Fibroblast of skin of scalp (primary cell): ENCODE measurements at places on chromosomes 6 and 20.

- no peak for DNase-seq
These were observed 54.0 kb upstream of the REV3L start for GRCh38 chr6:111536910-111537527.

- DNase-seq = no peak
These were observed 72.1 kb upstream of the EPB41L1 start for GRCh38 chr20:36082315-36082915.

DNA sequence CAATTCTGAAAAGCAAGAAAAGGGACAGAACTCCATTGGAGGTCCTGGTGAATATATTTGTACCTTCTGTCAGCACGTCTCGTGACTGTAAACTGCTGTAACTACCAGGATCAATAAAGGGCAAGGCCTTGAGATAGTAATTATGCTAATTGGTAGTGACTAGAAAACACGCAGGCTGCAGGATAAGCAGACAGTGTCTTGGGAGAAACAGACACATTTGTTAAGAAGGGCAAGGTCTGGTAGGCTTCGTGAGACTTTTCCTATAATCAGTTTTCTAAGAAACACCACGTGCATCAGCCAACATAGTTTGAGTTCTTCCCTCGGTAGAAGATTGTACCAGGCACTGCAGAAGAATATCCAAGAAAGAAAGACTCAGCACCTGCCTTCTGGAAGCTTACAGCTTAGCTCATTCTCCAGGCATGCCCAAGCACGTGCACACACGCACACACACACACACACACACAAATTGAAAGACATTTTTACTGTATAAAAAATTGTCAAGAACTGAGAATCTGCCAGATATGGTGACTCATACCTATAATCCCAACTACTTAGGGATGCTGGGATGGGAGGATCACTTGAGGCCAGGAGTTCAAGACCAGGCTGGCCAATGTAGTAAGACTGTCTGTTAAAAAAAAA is 167.0 kb upstream of the SASH1 start:
- DNase-seq = peak; percentile 66

- no peak for DNase-seq
These were observed 140.3 kb downstream of the DLL1 start for GRCh38 chr6:170150590-170150945.

DNA sequence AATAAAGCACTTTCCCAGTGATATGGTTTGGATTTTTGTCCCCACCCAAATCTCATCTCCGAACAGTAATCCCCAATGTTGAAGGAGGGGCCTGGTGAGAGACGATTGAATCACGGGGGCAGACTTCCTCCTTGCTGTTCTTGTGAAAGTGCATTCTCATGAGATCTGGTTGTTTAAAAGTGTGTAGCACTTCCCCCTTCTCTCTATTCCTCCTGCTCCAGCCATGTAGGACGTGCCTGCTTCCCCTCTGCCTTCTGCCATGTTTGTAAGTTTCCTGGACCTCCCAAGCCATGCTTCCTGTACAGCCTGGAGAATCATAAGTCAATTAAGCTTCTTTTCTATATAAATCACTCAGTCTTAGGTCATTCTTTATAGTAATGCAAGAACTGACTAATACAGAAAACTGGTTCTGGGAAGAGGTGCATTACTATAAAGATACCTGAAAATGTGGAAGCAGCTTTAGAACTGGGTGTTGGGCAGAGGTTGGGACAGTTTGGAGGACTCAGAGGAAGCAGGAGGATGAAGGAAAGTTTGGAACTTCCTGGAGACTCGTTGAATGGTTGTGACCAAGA is 7.4 kb downstream of the EPM2A start:
- no peak for DNase-seq

GRCh38 chr20:51482836-51483473 is 59.6 kb downstream of the NFATC2 start:
- no peak for DNase-seq

DNA sequence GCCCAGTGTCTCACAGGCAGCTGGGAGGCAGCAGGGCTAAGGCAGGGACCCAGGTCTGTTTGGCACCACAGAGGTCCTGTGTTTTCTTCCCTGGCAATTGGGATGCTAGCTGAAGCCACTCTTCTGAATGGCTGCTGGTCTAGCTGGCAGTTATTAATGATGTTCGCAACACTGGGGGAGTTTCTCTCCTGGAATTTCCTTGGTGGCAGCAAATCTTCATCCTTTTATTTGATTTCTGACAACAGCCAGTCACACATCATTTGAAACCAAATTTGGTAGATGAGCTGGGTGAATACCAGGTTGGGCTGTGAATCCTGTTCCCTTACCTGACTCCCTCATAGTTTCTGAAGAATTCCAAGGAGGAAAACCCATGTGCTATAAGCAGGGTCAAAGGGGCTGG is 40.8 kb upstream of the SLC4A11 start:
- DNase-seq = no peak

DNA sequence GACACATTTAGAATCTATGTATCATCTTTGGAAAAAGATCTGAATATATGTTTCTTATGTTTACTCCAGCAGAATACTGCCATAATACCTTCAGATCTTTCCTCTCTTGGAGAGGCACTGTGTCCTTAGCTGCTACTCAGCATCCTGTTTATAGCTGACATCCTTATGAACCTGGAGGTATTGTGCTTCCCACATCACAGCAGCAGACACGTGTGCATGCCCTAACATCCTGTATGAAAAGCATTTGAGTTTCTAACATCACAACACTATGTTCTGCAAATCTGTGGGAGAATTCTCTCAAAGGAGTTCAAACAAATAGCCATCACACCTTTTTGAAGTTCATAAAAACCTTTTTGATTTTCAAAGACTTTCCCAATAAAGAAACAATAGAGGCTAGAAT is 216.0 kb downstream of the GJA1 start:
- no peak for DNase-seq

DNA sequence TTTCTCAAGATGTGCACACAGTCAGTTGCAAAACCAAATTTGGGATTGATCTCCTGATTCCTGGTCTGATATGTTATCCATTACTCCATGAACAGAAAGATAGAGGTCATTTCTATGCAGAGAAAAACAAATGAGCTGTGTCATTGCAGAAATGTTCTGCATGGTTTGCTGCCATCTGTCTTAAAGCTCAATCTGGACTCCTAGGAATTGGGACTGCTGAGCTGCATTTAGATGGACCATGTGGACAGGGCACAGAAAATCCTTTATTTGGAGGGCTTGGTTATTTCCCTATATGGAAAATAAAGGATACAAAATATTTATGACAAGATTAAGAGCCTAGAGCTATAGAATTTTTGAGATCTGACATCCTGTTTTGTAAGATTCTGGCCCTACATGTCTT is 91.3 kb downstream of the ADGRB3 start:
- DNase-seq = no peak

DNA sequence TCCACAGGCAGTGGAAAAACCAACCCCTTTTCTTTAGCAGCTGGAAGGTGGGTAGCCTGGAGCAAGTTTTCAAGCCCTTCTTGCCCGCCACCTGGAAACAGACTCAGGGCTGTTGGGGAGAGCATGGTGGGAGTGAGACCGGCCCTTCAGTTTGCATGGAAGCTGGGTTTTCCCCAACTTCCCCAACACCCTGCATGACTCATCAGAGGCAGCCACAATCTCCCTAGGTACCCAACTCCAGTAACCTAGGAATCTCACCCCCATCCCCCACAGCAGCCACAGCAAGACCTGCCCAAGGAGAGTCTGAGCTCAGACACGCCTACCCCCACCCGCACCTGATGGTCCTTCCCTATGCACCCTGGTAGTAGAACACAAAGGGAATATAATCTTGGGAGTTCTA is 86.3 kb upstream of the IRAK1BP1 start:
- DNase-seq = no peak

- peak; percentile 20 for DNase-seq
These were observed 157.3 kb downstream of the BTBD9 start for GRCh38 chr6:38482466-38482865.

DNA sequence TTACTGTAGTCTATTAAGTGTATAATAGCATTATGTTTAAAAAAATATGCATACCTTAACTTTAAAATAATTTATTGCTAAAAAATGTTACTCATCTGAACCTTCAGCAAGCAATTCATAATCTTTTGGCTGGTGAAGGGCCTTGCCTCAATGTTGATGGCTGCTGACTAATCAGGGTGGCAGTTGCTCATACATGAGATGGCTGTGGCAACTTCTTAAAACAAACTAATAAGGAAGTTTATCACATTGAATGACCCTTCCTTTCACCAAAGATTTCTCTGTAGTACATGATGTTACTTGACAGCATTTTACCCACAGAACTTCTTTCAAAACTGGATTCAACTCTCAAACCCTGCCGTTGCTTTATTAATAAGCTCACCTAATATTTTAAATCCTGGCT is 84.0 kb downstream of the TASP1 start:
- peak; percentile 25 for DNase-seq

DNA sequence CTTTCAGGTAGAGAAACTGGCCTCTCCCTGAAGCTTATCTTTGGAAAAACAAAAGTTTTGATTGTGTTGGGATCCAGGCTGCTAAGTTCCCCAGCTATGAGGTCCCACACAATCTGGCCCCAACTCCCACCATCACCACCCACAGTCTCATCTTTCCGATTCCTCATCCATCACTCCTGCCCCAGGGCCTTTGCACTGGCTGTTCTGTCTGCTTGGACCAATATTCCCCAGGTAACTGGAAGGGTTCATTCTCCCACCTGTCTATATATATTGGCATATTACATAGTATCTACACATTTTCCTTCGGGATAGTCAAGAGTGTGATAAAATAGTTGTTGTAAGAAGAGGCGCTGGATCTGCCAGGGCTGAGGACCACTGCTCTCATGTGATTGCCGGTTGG is 52.0 kb downstream of the CPNE5 start:
- DNase-seq = no peak

DNA sequence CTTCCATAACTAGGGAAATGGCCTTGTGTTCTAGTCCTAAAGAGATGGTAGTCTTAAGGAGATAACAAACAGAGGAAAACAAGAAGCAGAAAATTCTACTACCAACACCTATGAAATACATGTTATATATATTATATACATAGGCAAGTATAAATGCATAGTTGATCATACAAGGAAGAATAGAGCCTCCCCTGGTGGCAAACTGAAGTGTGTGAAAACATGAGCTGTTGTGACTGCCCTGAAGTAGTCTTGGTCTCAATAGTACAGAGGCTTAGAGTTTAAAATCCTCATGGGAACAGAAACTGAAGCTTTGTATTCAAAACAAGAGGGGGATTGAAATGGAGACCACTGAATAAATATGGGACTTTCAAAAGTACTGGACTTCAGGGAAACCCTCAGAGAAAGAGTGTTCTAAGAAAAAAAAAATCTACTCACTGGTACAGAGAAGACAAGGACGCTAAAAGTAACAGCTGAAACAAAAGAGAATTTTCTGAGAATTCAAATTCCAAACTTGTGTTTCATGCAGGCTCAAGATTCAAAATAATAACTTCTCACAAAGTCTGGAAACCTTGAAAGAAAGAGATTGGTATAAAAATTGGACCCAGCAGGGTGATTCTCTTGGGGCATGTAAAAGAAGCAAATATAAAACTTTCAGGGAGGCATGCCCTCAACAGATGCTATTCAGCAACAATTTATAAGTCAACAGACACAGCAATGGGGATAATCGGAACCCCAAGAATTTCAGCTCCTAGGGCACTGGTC is 59.7 kb upstream of the SAMD3 start:
- DNase-seq = peak; percentile 61

DNA sequence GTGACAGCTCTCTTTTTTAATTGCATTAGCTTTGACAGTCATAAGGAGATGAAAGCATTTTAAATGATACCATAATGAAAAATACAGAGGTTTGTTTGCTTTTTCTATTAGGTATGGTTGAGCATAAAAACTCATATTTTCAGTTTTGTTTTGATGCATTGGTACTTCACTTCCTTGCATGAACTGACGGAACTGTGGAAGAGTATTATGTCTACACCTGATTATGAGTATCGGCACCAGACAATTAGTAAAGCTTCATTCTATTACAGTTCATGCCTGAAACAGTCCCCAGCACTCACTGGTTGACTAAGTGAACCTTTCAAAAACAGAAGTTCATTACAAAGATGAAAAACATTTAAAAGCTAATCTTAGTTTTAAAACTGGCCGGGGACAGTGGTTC is 593.0 kb downstream of the GRIK2 start:
- DNase-seq = no peak

GRCh38 chr20:2652724-2653555 is 508 bp downstream of the NOP56 start:
- peak; percentile 24 for DNase-seq

- DNase-seq = peak; percentile 41
These were observed 167.4 kb upstream of the PCSK2 start for GRCh38 chr20:17059465-17059864.

DNA sequence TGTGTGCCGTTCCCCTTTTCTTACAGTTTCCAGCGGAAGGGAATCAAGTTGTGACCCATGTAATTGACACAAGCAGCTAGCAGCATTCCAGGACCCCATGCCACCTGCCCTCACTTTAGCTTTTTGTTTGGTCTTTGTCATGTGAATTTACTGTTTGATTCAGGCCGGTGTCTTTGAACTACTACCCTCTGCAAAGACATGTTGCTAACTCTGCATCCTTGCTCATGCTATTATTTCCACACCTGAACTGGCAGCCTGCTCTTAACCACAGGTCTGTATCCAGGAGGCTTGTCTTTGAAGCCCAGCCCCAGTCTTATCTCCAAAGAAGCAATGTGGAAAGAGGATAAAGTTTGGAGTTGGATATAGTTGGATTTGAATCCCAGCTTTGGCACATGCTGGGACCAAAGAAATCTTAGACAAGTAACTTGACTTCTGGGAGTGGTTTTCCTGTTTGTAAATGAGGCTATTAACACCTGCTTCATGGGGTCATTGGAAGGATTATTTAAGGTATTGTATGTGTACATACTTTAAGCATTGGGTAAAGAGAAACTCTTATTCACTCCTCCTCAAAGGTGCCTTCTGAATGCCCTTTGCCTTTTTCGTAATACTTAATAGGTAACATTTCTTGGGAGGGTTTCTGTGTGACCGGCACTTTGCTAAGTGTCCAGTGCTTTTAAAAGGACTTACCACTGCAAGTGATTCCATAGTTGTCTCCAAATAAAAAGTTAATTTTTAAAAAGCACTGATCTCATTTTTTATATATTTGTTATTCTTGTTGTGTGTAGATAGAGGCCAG is 52.4 kb downstream of the RALY start:
- no peak for DNase-seq

- no peak for DNase-seq
These were observed 74.7 kb downstream of the ZHX3 start for GRCh38 chr20:41242807-41243206.

- DNase-seq = peak; percentile 32
These were observed 44.5 kb downstream of the RBM38 start for GRCh38 chr20:57435498-57436222.

GRCh38 chr20:38342216-38342615 is 4.1 kb upstream of the LBP start:
- no peak for DNase-seq

DNA sequence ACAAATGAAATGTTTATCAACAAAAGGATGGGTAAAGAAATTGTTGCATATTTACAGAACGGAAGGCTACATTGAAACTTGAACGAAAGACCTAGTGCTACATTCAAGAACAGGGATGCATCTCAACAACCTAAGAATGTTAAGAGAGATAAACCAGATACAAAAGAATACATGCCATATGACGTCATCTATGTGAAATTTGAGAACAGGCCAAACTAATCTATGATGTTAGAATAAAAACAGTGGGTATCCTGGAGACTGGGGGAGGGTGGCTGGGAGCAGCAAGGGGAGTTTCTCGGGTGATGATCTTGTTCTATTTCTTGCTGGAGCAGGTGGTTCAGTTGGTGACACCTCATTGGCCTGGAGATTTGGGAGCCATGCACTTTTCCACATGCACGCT is 81.5 kb downstream of the SULF2 start:
- DNase-seq = peak; percentile 36
